ENCODE measurements at places on chromosomes 3 and 15. TPM values are rescaled to one million over a fixed set of nuclear protein-coding genes. Genes with fewer than 3 reads are reported as not detected.
A peak's percentile ranks its signal among the peaks of the same experiment; 100 is the strongest.

DNA sequence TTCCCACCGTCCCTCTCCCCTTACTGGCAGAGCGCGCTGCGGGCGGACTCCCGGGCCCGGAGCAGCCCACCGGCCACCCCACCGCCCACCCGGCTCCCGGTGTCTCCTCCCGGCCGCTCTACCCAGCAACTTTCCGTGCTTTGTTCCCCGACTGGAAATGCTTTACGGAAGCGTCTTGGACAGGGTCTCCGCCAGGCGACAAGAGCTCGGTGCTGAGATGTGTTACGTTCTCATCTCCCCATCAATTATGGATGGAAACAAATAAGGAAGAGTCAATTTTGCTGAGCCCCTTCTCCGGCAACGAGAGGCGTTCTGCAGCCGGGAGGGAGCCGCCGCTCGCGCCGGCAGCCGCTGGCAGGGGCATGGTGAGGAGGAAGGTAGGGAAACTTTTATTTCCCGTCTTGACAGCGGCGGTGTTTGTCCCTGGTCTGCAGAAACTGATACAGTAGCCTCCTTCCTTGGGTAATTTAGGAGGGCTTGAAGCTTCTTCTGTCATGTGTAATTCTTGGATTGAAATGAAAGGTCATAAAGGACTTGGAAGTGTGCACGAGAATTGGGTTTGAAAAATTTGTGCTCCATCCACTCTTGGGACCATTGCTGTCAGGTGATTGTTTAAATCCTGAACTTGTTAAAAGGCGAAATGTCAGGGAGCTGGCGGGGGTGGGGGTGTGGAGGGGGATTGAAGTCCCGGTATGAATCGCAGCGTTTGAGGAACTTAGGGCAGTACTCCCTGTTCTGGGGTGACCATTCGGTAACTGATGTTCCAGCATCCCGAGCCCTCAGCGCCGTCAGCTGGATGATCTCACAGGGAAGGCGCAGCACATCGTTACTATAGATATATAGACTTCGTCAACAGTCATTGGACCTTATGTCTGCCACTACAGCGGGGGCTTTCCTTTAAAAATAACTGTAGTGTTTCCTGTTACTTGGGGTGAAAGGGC lies 1.5 kb downstream of the SEMA6D start:
- peak; percentile 79 for DNase-seq
- H3K4me1 ChIP-seq = no peaks in the 10 kb centered on the region
- no peaks in the 10 kb centered on the region for H3K27me3 ChIP-seq
- peak overlapping the region; percentile 81 for H3K27ac ChIP-seq
- H3K4me3 ChIP-seq = peak overlapping the region; percentile 76

DNA sequence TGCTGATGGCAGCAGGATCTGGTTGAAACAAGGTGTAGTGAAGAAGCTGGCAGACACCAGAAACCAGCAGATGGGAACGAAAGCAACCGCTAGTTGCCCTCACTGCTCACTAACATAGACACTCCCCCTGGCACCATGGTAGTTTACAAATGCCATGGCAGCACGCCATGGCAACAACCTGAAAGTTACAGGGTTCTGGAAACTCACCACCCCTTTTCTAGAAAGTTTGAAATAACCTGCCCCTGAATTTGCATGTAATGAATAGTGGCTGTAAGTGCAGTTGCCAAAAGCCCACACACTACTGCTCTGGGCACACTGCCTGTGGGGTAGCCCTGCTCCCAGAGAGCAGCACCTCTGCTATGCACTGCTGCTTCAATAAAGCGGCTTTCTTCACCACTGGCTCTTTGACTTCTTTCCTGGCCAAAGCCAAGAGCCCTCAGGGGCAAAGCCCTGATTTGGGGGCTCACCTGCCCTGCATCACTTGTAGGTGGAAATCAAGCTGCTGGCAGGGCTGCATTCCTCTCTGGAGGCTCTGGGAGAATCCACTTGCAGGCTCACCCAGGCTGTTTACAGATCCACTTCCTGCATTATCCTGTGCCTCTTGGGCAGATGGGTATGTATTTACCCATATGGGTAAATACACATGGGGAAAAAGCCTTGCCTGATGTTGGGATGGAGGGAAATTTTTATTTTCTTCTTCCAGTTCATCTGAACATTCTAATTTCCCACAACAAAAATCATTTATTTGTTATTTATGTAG lies 2.0 kb upstream of the GP9 start:
- no peaks in the 10 kb centered on the region for H3K4me1 ChIP-seq
- no peaks in the 10 kb centered on the region for H3K27me3 ChIP-seq
- H3K36me3 ChIP-seq = no peaks in the 10 kb centered on the region
- H3K4me3 ChIP-seq = no peak overlapping the region

UROC1 gene
- total RNA-seq = not detected

DPPA2 gene
- 0.19 TPM for total RNA-seq

DCLK3 gene
- not detected for total RNA-seq

DNA sequence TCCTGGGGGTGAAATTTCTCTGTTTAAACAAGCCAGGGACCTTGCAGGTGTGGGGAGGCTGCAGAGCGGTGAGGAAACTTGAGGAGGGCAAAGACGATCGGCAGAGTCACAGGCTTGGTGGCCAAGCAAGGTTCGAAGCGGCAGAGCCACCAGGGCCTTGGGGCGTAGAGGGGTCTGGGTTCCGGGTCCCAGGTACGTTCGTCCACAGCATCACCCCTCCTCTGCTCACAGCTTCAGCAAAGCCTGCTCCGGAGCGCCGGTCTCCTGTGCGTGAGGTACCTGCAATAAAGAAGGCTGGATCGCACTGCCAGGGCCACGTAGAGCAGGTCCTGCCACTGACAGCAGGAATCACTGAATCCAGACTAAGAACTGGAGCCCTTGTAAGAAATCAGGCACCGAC lies 66.8 kb upstream of the PCSK6 start:
- no peak overlapping the region for H3K27ac ChIP-seq
- H3K4me3 ChIP-seq = no peak overlapping the region
- H3K36me3 ChIP-seq = no peaks in the 10 kb centered on the region
- no peak for DNase-seq
- H3K27me3 ChIP-seq = no peaks in the 10 kb centered on the region

DNA sequence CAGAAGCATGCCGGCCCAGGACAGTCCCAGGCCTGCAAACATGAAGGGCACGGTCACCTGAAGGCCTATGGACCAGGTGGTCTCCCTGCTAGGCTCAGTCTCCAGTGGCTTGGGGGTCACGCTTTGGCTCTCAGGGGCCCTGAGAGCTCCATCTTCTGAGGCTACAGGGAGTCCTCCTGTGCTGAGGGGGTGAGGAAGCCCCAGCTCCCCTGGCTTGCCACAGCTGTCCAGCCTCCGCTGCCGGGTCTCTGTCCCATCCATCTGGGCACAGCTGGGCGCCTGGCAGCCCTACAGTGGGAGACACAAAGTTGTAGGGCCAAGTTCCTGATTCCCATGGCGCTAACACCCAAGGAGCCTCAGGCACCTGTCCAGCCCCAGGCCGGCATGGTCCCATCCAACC lies 16.0 kb downstream of the SLC41A3 start:
- DNase-seq = no peak
- H3K4me1 ChIP-seq = no peaks in the 10 kb centered on the region
- H3K36me3 ChIP-seq = peaks cover 2% of the 10 kb centered on the region
- no peak overlapping the region for H3K27ac ChIP-seq
- H3K27me3 ChIP-seq = no peaks in the 10 kb centered on the region
- no peak overlapping the region for H3K4me3 ChIP-seq

SEC62 gene
- total RNA-seq = 139 TPM

DNA sequence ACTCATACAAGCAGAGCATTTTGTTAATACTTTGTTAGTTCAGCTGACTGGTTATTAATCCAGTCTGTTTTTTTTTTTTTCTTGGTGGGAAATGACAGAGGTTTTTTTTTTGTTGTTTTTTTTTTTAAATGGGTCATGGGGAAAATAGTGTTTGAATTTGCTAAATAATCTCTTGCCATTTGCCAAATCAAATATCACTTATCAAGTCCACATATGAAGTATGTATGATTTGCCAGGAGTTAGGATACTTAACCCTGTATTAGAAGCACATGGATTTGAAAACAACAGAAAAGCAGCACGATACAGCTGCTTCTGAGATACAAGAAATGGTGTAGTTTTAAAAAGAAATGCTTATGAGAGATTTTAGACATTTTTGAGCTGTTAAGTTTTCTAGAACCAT lies 21.6 kb downstream of the P2RY14 start:
- no peaks in the 10 kb centered on the region for H3K4me1 ChIP-seq
- no peaks in the 10 kb centered on the region for H3K27me3 ChIP-seq
- no peak overlapping the region for H3K4me3 ChIP-seq
- no peak overlapping the region for H3K27ac ChIP-seq
- no peaks in the 10 kb centered on the region for H3K36me3 ChIP-seq
- DNase-seq = no peak

RPL39L gene
- 5.7 TPM for total RNA-seq

ILDR1 gene
- total RNA-seq = 17.7 TPM

GRCh38 chr3:125357032-125357658 lies 18.0 kb downstream of the ZNF148 start:
- peaks cover 7% of the 10 kb centered on the region for H3K4me1 ChIP-seq
- no peaks in the 10 kb centered on the region for H3K27me3 ChIP-seq
- H3K36me3 ChIP-seq = no peaks in the 10 kb centered on the region
- peak overlapping the region; percentile 64 for H3K4me3 ChIP-seq
- DNase-seq = peak; percentile 82

DNA sequence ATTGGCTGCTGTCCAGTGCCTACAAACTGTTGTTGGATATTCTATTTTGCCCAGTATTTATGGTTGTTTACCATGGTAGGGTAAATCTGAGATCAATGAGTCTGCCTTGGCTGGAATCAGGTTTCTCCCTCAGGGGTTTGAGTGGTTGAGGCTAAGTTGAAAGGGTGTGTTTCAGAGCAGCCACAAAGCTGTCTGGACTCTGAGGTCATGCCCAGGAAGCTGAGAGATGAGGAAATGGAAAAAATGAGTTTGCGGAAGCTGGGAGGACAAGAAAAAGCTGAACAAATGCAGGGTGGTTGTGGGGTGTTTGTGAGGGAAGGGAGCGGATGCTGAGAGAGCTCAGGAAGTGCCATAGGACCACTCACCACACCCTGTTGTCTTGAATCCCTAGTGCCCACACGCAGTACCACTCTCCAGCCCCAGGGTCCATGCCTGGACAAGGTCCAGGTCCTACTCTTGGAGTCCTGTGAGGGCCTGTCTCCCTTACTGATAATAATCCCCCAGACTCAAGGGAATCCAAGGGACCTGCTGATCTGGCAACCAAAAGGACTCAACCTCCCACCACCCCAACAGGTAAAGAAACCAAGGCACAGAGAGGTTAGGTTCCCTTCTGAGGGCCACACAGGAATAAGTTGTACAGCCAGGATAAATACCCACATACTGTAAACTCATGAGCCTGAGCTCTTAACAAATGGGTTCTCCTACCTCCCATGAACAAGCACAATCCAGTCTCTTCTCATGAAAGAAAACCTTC lies 81.6 kb downstream of the PPCDC start:
- DNase-seq = no peak
- H3K27ac ChIP-seq = peak overlapping the region; percentile 57
- no peaks in the 10 kb centered on the region for H3K4me1 ChIP-seq
- no peak overlapping the region for H3K4me3 ChIP-seq
- H3K27me3 ChIP-seq = no peaks in the 10 kb centered on the region

DNA sequence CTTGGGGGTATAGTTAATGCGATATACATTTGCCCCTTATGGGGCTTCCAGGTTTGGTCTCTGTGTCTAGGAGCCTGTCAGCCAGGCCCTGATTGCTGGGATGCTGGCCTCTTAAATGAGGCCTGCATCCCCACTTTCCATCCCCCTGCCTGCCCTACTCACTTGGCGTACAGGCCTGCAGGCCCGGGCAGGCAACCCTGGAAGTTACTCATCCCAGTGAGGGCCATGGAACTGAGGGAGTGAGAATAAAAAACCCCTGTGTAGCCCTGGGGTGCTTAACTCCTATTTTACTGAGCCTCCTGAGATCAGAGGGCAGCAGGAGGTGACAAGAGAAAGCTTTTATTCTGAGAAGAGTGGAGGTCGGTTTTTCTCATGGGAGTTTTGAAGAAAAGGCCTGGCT lies 2.0 kb downstream of the DISP2 start:
- no peaks in the 10 kb centered on the region for H3K36me3 ChIP-seq
- no peak overlapping the region for H3K4me3 ChIP-seq
- H3K27ac ChIP-seq = no peak overlapping the region
- no peak for DNase-seq
- no peaks in the 10 kb centered on the region for H3K27me3 ChIP-seq

DNA sequence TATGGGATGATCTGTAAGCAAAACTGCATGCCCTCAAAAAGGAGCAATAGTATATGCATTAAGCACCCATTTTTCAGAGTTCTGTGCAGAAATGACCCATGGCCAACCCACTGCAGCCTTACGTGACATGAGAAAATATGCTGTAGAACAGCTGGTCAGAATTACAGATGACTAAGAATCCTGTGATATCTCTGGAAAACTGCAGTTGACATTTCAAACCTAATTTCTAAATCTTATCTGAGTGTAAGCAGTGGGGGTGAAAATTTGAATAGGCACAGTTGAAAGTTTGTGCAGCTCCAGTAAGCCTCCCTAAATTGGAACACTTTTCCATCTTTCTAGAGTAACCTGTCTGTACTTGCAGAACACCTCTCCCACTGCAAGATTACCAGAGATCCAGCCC lies 28.7 kb upstream of the COL6A6 start:
- H3K27ac ChIP-seq = no peak overlapping the region
- DNase-seq = no peak
- H3K36me3 ChIP-seq = no peaks in the 10 kb centered on the region
- no peaks in the 10 kb centered on the region for H3K4me1 ChIP-seq

DNA sequence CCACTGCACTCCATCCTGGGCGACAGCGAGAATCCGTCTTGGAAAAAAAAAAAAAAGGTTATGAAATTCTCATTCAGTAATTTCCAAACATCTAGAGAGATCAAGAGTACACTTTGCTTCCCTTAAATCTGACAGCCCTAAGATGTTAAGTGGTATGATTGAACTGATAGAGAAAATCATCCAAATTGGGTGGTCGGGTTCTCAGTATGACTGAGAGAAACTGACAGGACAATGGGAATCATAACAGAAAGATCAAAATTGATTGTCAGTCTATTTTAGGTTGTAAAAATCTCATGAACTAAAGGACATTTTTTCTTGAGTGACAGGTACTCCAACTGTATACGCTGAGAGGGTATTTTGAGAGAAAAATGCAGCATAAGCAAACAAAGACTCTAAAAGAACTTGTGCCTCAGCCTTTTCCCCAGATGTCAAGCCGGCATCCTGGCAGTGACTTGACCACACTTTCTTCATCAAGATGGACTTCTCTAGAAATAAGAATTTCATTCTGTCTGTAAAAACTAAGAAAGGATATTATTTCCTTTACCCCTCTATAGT lies 65.8 kb downstream of the MYO5A start:
- no peak overlapping the region for H3K27ac ChIP-seq
- no peak for DNase-seq
- no peaks in the 10 kb centered on the region for H3K36me3 ChIP-seq
- H3K4me1 ChIP-seq = no peaks in the 10 kb centered on the region

- no peak overlapping the region for H3K27ac ChIP-seq
- DNase-seq = no peak
- H3K36me3 ChIP-seq = no peaks in the 10 kb centered on the region
- no peaks in the 10 kb centered on the region for H3K27me3 ChIP-seq
- no peak overlapping the region for H3K4me3 ChIP-seq
These were observed 32.9 kb upstream of the PIK3R4 start for GRCh38 chr3:130779486-130779885.

GRCh38 chr3:100402891-100403290 lies 1.6 kb downstream of the LNP1 start:
- H3K4me1 ChIP-seq = peaks cover 10% of the 10 kb centered on the region
- no peak overlapping the region for H3K27ac ChIP-seq
- H3K27me3 ChIP-seq = no peaks in the 10 kb centered on the region
- peak; percentile 18 for DNase-seq
- no peaks in the 10 kb centered on the region for H3K36me3 ChIP-seq

- H3K36me3 ChIP-seq = no peaks in the 10 kb centered on the region
- H3K4me1 ChIP-seq = no peaks in the 10 kb centered on the region
- H3K27ac ChIP-seq = no peak overlapping the region
- H3K4me3 ChIP-seq = no peak overlapping the region
These were observed 734.2 kb downstream of the MCTP2 start for GRCh38 chr15:94965593-94965992.
